ENCODE measurements at places on chromosomes 11 and 22.

DNA sequence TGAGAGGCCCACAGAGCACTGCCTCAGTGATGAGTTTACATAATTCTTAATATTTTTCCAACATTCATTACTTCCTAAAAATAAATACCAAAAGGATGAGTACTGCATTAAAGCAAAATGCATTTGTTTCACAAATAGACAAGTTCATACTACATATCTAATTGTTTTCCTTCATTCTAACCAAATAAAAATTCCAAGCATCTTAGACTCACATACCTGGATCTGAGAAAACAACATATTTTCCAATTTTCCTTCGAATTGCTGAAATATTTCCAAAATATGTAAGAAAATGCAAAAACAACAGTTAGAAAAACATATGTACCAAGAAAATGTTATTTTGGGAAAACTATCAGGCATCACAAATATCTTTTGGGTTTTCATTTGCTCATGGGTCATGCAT lies 127.9 kb upstream of the CEP126 start:
- DNase-seq: no peak

- DNase-seq: no peak
These were observed 9.4 kb upstream of the RNF185 start for GRCh38 chr22:31150615-31151014.

GRCh38 chr11:8732748-8733241 lies 50.2 kb downstream of the RPL27A start:
- no peak for DNase-seq

GRCh38 chr22:41531715-41532477 lies 12.4 kb downstream of the POLR3H start:
- DNase-seq: no peak

DNA sequence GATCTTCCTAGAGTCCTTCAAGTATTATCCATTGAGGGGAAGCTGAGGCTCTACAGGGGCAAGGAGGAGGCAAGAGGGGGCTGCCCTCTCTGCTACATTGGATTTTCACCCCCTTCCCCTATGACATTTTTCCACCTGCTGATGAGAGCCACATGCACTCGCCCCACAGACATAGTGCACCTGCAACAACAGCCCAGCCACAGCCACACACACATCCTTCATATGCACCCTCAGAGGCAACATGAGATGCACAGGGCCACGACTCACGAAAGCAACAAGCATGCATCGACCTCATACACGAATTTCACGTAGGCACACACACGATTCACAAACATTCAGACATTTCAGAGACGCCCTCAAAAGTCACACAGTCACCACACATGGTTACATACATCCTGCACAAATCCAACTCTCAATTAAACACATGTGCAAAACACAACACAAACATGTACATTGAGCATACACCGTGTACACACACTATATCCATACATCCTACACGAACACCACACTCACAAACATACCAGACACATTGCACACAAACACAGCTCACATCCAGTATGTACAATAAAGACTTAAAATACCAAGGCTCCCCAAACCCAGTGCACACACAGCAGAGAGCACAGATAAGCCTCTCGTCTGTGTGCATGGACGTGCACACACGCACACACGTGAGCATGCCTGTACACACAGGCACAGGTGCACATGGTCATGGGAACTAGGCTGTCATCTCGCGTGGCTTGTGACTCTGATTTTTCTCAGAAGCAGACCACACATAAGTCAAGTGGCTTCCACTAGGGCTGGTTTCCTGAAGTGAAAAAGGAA lies 6.3 kb upstream of the LRRC32 start:
- DNase-seq: no peak

DNA sequence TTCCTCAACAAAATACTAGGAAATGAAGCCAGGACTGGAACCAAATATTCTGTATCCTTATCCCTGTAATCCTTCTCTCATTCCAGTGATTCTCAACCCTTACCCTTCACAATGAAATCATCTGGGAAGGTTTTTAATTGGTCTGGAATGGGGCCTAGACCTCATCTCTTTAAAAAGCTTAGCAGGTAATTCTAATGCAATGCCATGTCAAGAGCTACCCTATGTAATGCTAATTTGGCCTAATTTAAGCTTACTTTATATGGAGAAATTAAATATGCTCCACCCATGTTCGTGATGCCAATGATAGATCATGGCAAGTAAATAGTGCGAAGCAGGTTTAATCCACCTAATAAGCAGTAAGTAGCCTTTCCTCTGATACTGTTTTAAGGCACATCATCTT lies 101.7 kb downstream of the SGSM3 start:
- DNase-seq: no peak

DNA sequence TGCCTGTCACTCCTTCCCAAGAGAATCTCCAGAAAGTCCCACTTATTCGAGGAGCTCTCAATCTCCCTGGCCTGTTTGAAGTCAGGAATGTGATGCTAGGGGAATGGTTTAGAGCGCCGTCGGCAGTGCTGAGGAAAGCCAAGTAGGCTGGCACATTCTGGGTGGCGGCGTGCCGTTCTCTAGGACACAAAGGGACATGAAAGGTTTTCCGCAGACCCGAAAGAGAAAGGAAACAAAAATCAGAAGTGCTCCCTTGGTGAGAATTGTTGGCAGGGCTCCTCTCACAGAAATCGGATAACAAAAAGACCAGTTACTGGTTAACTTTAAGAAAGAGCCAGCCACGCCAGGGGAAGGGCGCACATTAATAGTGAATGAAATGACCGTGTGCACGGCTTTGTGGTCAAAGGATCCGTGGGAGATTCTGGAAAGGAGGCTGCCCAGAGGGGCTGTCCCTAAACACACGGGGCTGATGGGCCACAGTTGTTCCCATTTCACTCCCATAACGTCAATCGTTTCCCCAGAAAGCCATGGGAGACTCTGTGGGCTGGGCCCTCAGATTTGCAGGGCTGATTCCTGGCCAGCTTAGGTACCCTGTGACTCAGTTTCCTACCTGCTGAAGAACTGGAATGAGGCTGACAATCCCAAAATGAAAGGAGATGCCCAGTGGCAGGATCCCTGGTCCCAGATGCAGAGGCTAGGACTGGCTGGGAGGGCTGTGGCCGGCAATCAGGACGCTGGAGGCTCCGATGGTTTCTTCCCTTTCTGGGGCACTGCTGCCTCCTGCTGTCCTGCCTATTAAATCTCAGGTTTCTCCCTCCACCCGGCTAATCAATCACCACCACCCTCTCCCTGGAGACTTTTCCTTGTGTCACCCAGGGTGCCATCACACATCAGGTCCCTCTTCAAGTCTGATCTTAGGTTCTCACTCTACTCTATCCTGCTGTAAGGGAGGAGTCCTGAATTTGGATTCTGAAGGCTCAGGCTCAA lies 82.3 kb downstream of the RCN1 start:
- no peak for DNase-seq

DNA sequence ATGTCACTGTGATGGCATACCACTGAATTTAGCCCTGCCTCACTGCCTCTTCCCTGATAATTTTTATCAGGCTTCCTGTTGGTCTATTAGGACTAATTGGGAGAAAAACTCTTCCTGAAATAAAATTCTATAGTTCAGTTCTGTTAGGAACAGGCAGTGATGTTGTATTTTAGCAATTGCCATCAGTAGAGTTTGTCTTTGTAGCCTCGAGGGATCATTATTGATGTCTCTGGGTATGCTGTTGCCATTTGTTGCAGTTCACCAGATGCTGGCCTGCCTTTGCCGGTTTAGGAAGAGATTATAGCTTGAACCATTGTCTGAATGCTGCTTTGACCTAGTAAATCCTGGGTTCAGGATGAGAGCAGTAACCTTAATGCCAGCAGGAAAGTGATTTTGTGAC lies 41.0 kb downstream of the KDM2A start:
- no peak for DNase-seq

All from stimulated activated CD8-positive, alpha-beta memory T cell treated with anti-CD3 and anti-CD28 coated beads, Interleukin-7, amount 100 ng/mL, for 48 hours (primary cell).